NCI-H446 treated with DMSO at 0.1 percent for 48 hours (cell line): ENCODE measurements at places on chromosomes 5 and 9.
A peak's percentile ranks its signal among the peaks of the same experiment; 100 is the strongest.

DNA sequence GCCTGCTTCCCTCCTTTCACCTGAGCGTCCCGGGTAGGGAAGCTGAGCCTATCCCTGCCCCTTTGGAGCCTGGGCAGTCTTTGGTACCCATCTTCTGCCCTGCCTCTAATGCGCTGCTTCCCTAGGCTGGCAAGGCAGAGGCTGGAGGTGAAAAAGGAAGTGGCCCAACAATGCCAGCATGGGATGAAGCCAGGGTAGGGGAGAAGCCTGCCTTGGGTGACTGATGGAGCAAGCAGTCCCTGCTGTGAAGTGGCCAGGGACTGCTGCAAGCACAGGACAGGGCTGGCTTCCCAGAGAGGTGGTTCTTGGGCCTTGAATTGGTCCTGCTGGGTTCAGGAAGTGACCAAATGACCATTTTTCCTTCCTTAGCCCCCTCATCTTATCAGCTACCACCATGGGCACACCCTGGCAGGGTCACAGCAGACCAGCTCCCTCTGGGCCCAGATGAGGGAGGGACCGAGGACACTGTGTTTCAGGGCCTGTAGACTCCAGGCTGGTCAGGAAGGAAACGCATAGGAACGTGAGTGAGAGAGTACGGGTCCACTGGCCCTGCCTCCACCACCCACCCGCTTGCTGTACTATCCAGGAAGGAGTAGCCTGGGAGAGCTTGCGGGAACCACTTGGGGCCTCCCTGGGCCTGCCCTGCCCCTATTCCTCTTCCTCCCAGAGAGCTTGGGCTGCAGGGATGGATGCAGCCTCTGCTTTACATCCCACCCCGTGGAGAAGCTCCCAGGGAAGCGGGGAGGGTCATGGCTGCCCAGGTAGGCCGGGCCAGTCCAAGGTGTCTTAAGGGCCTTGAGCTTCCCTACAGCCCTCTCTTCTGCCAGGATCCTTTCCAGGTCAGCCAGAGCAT is 102.6 kb downstream of the DAB2IP start:
- no peak for DNase-seq

- DNase-seq: no peak
Observed at GRCh38 chr5:162497455-162497854, 429.9 kb downstream of the GABRG2 start.

DNA sequence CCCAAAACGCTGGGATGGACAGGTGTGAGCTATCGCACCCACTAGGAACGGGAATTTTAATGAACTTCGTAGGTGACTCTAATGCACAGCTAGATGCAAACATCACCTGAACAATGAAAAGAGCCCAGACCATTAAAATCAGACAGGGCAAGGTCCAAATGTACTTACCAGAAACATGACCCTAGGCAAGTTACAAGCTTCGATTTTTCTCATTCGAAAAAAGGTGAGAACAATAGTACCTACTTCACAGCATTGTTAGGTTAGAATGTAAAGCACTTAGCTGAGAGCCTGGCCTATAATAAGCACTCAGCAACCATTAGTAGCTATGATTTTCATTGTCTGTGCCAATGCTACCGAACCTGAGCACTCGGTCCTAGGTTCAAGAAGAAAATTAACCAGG is 5.8 kb upstream of the KLHL3 start:
- no peak for DNase-seq

GRCh38 chr5:35990941-35991611 is at the start of gene UGT3A1:
TSS of gene UGT3A1 (minus strand) at chr5:35991390. CDS start at chr5:35991240, 150 bp downstream.
- DNase-seq: no peak

GRCh38 chr9:77809552-77809951 is 161.4 kb upstream of the GNA14 start:
- DNase-seq: no peak

GRCh38 chr9:86034863-86035734 is 64.3 kb downstream of the GOLM1 start:
- no peak for DNase-seq

DNA sequence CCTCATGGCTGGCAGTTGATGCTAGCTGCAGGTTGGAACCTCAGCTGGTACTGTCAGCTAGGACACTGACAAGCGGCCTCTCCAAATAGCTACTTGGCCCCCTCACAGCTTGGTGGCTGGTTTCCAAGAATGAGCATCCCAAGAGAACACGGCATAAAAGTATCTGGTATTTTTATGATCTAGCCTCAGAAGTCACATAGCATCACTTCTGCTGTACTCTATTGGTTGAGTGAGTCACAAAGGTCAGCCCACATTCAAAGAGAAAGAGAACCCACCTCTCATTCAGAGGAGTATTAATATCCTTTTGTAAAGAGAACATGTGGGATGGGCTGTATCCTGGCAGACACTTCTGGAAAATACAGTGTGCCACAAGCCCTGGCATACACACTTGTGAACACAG is 6.0 kb upstream of the SIL1 start:
- peak; percentile 24 for DNase-seq

- no peak for DNase-seq
Observed at GRCh38 chr5:148543727-148544126, 110.6 kb downstream of the HTR4 start.

DNA sequence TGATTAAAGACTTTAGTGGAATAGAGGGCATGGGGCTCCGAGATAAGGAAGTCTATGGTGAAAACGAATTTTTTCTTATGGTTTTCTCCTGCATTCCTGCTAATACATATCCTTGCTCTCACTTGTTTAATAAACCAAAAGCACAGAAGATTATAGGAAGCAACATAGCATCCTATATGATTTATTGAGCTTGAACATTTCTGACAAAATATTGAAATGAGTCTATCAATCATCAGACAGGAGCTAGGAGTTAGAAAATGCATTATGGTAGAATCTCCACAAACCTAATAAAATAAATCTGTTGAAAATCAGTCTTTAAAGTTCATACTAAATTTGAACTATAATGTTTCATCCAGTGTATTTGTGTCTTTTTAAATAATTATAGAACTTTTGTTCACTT is 554.6 kb upstream of the RGMB start:
- no peak for DNase-seq
